ENCODE measurements at places on chromosomes 1 and 21. TPM values are rescaled to one million over a fixed set of nuclear protein-coding genes. Genes with fewer than 3 reads are reported as not detected.

The ITLN2 gene
- not detected for total RNA-seq

The DCST2 gene
- total RNA-seq: 0.11 TPM

The CHIA gene
- not detected for total RNA-seq

The EVA1C gene
- 28.7 TPM for total RNA-seq

The OLFML3 gene
- 4.1 TPM for total RNA-seq

GRCh38 chr1:236516929-236517704, 6.7 kb upstream of the LGALS8 start:
- no peak for DNase-seq

DNA sequence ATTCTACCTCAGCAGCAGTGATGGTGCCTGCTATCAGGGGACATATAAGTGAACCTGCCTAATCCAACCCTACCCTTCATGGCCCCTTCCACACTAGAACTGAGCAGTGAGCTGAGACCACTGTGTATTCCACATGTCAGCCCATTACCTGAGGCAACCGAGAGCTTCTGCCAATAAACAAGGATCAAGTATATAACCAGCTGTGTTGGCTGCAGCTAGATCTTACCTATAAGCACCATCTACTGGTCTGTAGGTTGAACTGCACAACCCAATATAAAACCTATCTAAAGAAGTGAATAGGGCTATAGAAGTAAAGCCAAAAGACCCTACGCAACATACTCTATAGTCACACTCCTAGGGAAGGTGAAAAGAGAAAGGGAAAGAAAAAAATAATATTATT, 376.9 kb downstream of the HHIPL2 start:
- no peak for DNase-seq

- DNase-seq: no peak
Measured at GRCh38 chr1:15681349-15682292, 2.5 kb upstream of the PLEKHM2 start.

GRCh38 chr1:98086796-98087441, 166.1 kb upstream of the DPYD start:
- no peak for DNase-seq

- no peak for DNase-seq
Measured at GRCh38 chr1:7863756-7864328, 11.0 kb upstream of the UTS2 start.

DNA sequence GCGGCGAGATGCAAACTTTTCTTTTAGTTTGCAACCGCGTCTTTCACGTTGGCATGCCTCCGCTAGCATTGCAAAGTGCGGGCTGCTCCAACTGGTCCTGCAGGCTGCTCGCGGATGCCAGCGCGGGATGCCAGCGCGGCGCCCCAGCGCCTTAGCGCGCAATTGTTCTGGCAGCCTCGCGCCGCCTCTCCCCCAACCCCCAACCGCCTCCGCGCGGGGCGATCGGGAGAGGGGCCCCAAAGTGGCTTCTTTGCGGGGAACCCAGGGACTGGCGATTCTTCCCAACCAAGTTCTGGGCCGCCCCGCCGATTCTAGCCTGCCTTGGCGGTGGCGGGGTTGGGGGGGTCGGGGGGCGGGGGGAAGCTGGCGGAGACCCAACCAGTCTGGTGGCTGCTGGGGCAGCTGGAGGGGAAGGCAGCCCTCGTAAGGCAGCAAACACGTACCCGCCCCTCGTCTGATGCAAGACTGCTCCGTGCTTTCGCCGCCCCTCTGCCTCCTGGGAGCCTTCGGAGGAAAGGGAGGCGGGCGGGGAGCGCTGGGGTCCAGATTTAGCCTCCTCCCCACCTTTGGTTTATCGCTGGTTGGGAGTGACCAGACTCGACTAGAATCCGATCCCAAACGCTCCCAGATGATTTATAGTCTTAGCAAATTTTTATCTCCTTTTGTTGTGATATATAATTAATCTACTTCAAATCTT, 756 bp downstream of the PHGDH start:
- DNase-seq: no peak

DNA sequence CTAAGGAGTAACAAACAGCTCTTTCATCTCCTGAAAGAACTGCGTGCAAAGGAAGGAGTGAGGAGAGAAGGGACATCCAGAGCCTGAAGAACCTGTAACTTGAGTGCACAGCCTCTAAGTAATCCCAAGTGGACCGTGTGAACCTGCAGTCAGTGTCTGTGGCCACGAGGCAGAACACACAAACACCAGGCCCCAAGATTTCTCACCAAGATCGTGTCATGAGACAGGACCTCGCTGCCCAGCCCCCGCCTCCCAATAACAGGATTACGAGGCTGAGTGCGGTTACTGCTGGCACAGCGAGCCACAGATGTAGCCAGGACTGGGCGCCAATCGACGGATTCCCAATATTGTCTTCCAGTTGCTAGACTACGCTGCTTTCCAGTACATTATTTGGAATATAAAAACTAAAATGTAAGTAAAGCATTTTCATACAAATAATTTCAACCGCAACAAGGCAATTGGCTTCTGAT, 101.3 kb upstream of the SLC25A33 start:
- no peak for DNase-seq

- no peak for DNase-seq
Measured at GRCh38 chr1:40267767-40268187, 9.7 kb downstream of the ZMPSTE24 start.
